NCI-H2081 (cell line): ENCODE measurements at places on chromosomes 2 and 18.

- DNase-seq: no peak
These were observed 159.1 kb upstream of the ZSWIM2 start for GRCh38 chr2:187008111-187008510.

GRCh38 chr2:100137866-100138570 lies 4.4 kb downstream of the AFF3 start:
- DNase-seq: peak; percentile 61

- no peak for DNase-seq
These were observed 40.5 kb upstream of the ITPRID2 start for GRCh38 chr2:181850936-181851560.

DNA sequence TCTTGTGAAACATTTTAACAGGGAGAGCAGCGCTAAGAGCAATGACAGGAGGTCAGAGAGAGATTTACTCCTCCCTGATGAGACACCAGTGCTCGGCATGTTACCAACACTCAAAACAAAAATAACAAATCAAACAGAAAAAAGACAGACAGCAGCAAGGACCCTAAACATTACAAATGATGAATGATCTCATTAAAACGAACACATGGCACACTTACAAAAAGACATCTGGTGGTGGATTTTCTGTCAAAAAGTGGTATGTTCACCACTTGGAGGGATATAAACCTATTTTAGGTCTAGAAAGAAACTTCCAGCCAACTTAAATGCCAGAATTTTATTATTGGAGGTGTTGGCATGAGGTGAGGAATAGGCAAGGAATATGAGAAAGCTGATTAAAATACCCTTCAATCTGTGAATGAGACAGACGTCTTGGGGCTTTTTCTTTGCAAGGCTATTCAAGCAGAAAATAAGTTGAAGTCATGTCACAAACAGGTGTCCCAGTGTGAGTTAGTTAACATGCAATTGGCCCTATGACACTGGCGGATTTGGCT lies 112.8 kb downstream of the PRELID3A start:
- peak; percentile 41 for DNase-seq

- DNase-seq: no peak
These were observed 218.2 kb downstream of the NDUFA10 start for GRCh38 chr2:239806758-239807434.

DNA sequence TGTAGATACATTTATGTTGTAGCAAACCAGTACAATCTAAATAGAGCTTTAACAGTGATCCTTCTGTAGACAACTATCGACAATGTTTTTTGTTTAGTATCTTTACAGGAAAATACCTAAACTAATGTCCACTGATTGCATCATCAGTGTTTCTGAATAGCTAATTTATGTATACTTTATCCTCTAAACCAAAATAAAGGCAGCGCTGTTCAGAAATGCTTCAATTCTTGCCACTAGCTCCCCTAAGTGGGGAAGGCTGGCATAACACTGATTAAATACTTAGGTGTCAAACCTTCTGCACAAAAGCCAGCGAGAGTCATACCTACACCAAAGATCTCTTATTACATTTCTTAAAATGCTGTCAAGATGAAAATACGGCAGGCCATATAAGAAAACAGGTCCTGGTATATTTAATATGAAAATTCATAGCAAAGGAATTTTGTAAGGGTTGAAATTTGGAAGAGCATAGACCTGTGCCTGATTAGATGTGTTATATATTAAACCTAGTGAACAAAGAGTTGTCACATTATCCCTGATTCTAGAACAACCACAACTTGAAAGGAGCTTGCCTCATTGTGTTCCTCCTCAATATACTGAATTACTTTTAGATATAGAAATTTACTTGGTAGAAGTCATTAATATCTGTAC lies 1693.4 kb upstream of the SLC39A10 start:
- DNase-seq: peak; percentile 63

DNA sequence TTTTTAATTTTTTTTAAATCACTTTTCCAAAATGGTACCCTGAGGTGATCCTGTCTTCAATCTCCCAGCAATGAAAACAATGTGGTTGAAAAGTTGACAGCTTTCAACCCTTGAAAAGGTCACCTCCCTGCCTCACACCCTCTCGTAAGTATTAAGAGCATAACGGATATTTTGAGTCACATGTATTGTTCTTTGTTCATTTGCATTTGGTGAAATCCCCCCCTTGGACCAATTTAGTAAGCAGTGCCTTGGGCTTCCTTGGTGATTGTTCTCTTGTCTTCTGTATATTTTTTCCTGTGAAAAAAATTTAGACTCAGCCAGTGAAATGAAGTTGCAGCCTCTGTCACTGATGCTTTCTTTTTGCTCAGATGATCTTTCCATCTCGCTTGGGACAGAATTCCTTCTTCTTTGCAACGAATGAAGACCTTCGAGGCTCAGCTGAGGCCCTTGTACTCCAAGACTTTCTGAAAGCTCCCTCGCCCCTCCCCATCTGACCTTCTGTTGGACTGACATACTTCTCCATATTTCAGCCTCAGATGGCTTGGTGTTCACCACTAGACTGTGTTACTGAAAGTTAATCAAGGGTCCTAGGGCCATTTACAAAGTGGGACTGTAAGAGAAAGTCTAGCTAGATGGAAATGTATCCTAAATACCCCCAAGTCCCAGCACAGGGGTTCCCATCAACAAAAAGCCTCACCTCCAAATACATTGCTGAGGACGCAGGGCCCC lies 158.4 kb downstream of the BCL2 start:
- no peak for DNase-seq

DNA sequence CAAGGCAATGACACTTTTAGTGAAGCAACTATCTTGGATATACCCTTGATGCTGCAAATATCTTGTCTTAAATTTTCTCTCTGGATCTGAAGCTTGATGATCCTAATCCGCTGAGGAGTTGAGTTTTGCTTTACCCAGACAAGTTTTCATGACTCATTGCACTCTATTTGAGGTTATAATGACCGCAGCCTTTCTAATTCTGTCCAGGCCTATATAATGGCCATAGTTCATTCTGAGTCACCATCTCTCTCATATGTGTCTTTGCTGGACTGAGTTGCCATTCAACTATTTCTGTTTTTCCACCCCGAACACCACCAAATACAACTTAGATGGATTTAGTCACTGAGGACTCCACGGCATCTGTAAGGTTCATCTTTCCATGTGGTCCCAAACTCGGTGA lies 802.1 kb upstream of the FAM98A start:
- DNase-seq: no peak
